T-helper 9 cell (primary cell): ENCODE measurements at places on chromosomes 7 and 10.

DNA sequence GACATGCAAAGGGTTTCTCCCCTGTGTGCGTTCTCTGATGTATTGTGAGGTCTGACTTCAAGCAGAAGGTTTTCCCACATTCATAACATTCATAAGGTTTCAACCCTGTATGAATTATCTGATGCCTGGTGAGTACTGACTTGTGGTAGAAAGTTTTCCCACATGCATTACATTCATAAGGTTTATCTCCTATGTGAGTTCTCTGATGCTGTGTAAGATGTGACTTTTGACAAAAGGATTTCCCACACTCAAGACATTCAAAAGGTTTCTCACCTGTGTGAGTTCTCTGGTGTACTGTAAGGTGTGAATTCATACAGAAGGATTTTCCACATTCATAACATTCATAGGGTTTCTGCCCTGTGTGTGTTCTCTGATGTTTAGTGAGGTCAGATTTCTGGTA lies 45.1 kb downstream of the ZNF33B start:
- no peak for DNase-seq

- DNase-seq: no peak
Observed at GRCh38 chr10:52208365-52208764, 105.7 kb upstream of the DKK1 start.

GRCh38 chr10:2475711-2476217 lies 591.6 kb upstream of the PFKP start:
- no peak for DNase-seq

DNA sequence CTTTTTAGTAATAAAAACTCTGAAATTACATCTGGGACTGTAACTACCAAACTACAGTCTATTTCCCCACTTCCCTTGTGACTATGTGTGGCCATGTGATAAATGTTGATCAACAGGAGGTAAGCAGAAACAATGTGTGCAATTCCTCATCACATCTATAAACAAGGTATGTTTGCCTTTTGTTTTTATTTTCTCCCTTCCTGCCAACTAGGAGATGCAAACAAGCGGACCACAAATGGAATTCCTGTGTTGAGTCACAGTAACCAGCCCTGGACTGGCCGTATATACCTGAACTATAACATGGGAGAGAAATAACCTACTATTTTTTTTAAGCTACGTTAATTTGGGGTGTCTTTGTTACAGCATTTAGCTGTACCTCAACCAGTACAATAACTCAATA lies 52.5 kb downstream of the SCRN1 start:
- no peak for DNase-seq

DNA sequence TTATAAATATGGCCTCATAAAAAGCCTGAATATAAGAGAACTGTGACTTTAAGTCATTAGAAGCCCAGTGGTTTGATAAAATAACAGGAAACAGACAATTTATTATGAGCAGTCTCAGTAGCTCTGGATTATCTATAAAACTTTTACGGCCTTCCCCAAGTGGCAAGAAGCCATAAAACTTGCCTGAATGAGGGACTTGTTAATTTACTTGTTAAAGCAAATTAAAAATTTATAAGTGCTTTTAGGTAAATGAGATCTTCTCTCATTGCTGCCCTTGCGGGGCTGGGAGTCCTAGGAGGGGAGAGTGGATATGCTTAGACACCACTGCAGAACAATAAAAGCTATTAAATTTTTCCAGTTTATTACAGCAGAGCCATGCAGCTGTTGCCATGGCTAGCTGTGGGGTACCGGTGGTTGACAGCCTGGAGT lies 499.9 kb downstream of the AUTS2 start:
- no peak for DNase-seq

DNA sequence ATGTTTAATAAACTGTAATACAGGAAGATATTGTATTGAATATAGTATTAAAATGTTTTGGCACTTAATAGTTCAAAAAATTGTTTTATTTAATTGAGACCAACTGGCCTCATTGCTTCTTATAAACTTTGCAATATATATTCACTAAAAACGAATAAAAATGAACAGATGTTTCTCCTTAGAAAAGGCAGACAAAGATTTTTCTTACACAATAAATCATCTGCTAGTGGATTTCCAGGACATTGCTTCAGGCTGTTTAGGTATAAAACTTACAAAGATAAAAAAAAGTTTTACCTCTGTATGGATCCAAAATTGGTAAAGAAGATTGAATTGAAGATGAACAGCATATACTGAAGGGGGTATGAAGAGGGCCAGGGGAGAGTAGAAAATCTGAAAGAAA lies 143.6 kb downstream of the AGMO start:
- DNase-seq: no peak

DNA sequence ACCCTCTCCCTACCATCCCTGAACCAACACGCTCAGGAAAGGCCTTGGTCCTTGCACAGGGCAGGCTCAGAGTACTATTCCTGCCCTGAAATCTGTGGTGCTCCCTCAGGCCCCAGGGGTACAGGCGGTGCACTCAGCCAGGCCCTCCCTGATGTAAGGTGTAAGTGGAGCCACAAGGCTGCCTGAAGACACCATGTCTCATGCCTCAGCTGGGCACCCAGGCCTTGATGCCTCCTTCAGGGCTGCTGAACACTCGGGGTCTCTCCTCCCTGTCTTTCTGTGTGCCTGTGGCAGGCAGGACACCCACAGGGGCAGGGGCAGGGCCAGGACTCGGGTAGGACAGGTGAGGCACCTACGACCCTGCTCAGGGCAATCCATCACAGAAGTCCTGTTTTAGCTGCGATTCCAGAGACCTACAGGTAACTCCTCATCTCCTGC lies 22.9 kb upstream of the ANTXRL start:
- DNase-seq: no peak

- DNase-seq: peak; percentile 19
Observed at GRCh38 chr7:100799037-100799896, 28.1 kb downstream of the EPHB4 start.

DNA sequence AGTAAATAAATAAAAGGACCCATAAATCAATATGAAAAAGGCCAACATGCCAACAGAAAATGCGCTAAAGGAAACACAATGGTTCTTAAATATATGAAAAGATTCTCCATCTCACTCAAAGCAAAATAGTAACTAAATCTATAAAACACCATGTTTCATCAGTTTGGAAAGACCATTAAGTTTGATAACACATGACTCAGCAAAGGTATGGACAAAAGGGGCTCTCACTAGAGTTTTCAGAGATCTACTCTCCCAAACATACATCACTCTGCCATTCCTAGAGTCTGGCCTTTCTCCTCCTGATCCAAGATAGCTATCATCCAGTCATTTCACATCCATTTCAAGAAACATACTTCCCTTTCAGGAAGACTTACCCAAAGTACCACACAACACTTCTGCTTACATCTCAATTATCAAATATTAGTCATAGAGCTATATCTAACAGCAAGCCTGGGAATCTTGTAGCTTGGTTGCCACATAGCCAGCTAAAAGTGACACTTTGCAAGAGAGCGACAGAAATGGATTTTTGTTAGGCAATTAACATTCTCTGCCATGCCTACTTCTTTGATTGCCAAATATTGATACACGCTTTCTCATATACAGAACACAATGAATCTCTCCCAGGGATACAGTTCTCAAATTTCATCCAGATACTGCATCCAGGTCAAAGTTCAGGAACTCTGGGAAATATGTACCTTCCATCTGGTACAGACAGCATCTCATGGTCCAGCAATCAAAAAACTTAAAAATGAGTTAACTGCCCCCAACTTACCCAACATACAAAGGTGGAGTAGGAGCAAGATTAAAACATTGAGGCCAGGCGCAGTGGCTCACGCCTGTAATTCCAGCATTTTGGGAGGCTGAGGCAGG lies 28.8 kb downstream of the TOMM7 start:
- DNase-seq: no peak

GRCh38 chr10:24716295-24716694 lies 7.4 kb downstream of the ARHGAP21 start:
- no peak for DNase-seq

DNA sequence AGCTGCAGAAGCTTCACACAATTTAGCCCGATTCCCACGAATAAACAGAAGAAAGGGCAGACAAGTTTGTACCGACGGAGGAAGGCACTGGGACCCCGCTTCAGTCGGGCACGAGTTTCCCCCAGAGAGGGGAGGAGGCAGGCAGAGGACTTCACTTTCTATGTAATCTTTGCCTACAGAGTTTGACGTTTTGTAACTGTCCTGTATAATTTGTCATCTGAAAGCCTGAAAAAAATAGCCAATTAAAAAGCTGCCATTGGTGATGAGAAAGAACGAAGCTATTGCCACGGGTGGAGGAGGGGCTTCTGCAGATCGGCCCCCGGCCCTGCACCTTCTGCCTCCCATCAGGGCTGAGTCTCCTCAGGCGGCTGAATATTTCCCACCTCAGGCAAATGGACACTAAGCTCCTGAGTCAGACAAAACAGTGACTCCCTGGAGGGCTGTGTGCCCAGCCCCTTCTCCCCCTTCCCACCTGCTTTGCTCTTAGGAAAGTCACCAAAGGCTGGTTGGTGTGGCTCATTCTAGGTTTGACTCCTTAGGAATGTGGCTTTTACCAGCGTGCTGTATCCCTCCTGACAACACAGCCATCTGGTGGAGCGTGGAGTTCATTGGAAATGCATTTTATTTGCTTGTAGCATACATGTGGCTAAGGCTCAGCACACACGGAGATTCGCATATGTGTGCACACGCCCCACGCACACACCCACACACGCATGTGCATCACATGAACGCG lies 117.4 kb downstream of the VIPR2 start:
- DNase-seq: no peak

- no peak for DNase-seq
Observed at GRCh38 chr10:67923551-67923950, 39.1 kb downstream of the SIRT1 start.

DNA sequence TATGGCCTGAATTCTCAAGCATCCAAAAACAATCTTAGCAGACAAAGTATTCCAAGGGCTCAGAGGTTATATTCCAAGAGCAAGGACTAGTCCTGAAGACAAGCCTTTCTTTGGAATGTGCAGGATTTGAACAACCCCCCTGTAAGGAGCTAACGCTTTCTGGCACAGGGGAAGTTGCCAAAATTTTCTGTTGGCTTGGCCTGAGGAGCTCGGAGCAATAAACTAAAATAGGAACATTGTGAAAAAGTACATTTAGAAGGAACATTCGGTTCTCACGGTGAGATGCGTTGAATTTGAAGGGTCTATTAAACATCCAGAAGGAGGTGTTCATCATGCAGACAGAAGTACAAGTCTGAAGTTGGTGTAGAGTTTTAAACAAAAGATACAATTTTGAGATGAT lies 1030.5 kb upstream of the CELF2 start:
- DNase-seq: no peak
